ENCODE measurements at places on chromosomes 2 and 18.
A peak's percentile ranks its signal among the peaks of the same experiment; 100 is the strongest.

GRCh38 chr18:10465174-10465939 is 10.9 kb downstream of the APCDD1 start:
- DNase-seq: no peak

- DNase-seq: peak; percentile 3
Observed at GRCh38 chr2:73069855-73070642, 1.5 kb downstream of the SFXN5 start.

DNA sequence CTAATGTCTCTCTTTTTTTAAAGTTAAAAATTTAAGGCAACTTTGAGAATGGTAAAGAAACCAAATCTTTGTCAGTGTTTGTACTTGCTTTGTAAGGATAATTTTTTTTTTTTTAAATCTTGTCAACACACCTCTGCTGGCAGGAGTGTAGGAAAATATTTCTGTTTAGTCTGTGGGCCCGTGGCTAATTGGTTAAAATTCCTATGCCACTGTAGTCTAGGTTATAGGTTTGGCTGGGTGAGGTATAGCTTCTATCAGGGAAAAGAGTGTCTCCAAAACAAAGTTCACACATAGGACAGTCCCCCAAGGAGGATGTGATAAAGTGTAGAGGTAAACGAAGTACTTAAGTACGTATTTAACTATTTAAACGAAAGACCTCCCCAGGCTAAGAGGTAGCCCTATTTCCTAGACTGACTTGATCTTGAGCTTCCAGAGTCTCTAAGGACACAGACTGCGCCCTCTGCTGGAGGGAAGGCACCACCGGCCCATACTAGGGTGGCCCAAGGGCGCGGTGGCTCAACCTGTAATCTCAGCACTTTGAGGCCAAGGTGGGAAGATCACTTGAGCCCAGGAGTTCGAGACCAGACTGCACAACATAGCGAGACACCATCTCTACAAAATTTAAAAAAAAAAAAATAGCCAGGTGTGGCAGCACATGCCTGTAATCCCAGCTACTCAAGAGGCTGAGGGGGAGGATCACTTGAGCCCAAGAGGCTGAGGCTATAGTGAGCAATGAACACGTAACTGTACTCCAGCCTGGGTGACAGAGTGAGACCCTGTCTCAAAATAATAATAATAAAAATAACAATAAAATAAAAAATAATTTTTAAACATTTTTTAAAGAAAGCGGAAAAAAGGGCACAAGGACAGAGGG is 8.9 kb downstream of the TEX44 start:
- peak; percentile 80 for DNase-seq

DNA sequence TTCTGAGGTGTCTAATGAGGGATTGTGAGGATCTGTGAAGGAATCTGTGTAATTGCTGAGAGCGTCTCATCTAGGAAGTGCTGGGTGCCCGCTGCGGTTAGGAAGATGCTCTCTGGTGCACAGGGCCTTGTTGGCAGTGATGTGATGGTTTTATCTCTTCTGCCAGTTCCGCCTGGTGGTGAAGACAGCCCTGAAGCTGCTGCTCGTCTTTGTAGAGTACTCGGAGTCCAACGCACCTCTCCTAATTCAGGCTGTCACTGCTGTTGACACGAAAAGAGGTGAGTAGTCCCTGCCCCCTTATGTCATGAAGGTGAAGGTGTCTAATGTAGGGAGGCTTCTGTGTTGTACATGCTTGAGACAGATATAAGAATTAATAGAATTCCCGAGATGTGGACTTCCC is 234.2 kb downstream of the TPGS2 start:
- no peak for DNase-seq

GRCh38 chr2:205747829-205748386 is 65.6 kb downstream of the NRP2 start:
- DNase-seq: no peak

GRCh38 chr2:225002039-225002655 is 40.1 kb downstream of the DOCK10 start:
- peak; percentile 40 for DNase-seq

DNA sequence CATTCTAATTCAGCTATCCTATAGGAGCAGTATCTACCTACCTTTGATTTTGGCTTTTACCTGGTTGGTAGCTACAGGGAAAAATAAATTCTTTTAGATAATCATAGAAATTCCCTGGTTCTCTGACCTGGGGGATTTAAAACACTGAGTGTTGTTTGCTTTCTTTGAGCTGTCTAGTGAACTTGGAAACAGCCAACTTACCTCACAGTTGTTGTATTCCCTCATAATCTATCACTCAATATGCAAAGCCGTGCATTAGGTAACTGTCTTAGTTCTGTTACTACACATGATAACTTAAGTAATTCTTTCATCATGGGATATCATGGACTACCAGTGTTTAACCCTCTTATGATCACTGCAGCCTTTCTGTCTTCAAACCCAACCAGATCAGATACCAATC is 127.8 kb downstream of the TTC27 start:
- DNase-seq: no peak

GRCh38 chr18:43964666-43965065 is 687.4 kb upstream of the SYT4 start:
- no peak for DNase-seq

DNA sequence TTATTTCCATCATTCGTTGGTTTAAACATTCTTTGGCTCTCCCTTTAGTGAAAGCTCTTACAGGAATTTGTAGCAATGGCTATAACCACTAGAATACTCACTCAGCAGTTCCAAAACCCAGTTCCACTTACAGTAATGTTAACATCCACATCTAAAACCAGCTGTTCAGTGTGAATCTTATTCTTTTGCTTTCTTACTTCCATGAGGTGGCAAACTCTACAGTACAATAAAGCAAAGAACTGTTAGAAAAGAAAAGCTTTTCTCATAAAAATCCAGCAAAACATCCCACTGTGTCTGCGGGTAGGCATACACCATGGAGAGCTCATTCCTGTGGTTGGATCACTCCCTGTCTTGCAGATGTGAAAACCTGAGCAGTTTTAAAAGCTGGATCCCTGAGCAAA is 147.1 kb downstream of the ARHGAP28 start:
- no peak for DNase-seq

DNA sequence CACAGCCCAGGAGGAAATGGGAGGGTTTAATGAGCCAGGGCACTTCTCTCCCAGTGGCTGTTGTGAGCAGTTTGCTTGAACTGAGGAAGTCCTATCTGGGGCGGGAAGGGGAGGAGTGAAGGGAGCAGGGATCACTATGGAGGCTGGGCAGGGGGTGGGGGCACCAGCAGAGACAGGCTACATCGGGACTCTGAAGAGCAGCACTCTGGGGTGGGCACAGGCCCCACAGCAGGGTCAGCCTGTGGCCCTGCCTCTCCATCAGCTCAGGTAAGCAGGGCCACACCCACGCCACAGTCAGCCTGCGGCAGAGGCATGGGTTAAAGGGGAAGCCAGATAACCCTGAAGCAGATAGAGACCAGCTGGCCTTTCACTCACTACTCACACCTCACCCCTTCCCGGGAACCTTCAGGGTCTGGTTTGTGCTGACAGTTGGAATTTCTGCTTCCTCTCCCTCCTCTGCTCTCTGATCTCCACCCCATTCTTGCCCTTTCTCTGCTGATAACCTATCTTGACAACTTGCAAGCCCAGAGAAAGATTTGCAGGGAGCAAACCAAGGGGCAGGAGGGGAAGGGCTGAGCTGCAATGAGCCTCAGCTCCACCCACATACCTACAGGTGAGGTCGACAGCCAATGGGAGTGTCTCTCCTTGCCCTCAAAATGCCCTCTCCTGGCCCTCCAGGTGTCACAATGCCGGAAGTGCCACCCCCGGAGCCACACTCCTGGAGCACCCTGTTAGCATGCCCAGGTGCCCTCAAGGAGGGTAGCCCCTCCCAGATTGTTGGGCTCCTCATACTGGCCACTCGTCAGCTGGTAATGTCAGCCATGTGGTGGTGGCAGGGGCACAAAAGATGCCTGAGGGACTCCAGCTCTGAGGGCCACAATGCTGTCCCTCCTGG is 3.7 kb downstream of the SIGLEC15 start:
- DNase-seq: no peak

- no peak for DNase-seq
Observed at GRCh38 chr2:11562011-11562410, 28.2 kb downstream of the GREB1 start.

DNA sequence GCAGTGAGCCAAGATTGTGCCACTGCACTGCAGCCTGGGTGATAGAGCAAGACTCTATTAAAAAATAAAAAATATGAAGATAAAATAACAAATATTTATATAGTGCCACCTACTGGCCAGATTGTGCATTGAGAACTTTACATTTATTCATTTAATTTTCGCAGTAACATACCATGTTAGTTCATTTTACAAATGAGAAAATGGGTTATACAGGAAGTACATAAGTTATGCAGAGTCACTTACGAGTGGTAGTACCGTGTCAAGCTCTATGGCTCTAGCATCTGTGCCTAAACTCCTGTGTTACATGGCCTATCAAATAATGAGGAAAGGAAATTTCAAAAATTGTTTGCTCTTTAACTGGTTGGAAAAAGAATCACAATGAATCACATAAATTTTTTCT is 27.9 kb downstream of the RIF1 start:
- DNase-seq: no peak

- DNase-seq: no peak
Observed at GRCh38 chr2:2901384-2902345, 476.0 kb downstream of the EIPR1 start.

- DNase-seq: no peak
Observed at GRCh38 chr2:229733611-229734245, 19.4 kb upstream of the DNER start.

DNA sequence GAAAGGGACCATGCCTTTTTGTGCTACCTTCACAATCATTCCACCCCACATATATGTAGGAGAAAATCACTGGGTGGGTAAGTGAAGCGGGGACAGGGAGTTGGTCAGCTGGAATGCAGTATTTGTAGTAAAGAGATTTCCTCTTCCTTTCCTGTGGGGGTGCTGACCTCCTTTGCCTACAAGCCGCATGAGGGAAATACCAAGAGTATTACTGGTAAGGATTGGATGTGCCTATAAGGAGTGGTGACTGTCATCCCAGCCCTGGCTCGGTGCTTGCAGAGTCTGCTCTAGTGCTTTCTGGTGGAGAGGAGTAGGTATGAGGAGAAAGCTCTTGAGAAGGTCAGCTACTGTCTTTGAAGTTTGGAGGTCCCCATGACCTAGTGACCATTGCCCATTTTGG is 324.6 kb downstream of the HRH4 start:
- DNase-seq: no peak

GRCh38 chr2:104443145-104443544 is 410.8 kb upstream of the POU3F3 start:
- no peak for DNase-seq

- no peak for DNase-seq
Observed at GRCh38 chr2:100748673-100749072, 71.3 kb upstream of the NPAS2 start.

GRCh38 chr2:85925216-85925671 is 36.5 kb upstream of the ST3GAL5 start:
- DNase-seq: no peak

GRCh38 chr2:5365871-5366461 is 326.2 kb upstream of the SOX11 start:
- DNase-seq: peak; percentile 31

- DNase-seq: no peak
Observed at GRCh38 chr2:127566576-127566975, 31.1 kb downstream of the MYO7B start.

GRCh38 chr18:54119524-54120019 is 104.9 kb downstream of the MBD2 start:
- DNase-seq: no peak

GRCh38 chr18:5302606-5303005 is 7.1 kb upstream of the ZBTB14 start:
- DNase-seq: no peak

DNA sequence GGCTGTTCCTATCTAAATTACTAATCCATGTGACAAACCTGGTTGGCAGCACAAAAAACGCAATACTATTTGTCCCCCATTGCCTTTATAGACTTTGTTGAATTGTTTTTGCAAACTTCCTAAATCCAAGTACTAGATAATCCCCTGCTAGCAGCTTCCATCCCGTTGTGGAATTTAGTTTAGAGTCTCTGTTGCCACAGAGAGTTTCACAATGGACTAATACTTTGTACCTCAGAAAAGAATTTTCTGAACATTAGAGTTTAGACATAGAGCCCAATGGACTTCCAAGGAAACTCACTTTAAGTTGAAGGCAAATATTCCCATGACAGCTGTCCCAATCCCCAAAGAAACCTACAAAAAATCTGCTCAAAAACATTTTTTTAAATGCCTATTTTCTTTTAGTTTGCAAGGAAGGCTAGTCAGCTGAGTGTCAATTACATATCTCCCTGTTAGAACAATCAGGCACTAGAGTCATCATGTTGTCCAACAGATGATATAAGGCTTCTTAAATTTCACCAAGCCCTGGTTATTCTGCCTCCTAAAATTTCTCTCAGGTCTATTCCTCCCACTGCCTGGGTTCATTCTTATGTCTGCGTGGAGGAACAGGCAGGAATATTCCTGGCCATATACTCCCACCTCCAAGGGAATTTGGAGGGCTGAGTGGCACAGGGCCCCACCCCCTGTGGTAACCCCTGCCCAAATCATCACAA is 27.2 kb downstream of the RNF152 start:
- DNase-seq: no peak

DNA sequence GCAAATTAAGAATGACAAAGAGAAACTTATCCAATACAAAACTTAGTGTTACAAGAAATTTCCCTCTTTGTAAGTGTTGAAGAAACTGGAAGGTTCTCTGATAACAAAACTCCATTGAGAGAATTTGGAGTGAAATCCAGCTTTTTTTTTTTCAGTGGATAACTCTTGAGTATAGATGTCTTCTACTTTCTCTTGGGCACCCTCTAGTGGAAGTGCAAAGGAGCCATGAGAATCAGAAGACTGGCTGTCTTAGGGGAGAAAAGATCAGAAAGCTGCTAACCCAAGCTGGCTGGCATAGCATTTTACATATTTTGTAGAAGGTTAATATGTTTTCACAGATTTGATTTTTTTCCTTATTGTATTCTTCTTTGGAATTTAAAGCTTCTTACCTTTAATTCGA is 138.8 kb upstream of the SATB2 start:
- no peak for DNase-seq

DNA sequence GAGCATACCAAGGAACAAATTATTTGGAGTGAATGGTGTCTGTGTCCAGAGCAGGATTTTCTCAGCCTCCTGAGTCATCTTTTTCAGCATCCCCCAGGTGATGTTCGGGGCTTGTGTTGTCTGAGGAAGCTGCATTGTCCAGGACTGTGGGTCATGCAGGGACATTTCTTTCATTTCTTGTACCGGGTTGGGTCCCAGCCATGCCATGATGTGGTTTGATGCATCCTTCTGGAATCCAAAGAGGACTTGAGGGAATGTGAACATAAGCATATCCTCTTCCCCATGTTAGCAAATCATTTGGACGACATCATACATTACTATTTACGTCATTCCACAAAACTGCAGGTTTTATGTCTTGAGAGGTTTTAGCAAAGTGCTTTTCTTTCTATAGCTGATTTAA is 797.8 kb downstream of the CCDC85A start:
- no peak for DNase-seq

Measured in stimulated activated CD4-positive, alpha-beta T cell treated with anti-CD3 and anti-CD28 coated beads, Interleukin-12 subunit alpha, Interleukin-12 subunit beta, amount 100 ng/mL, for 48 hours (primary cell).